ENCODE measurements at places on chromosomes 11 and 22.
A peak's percentile ranks its signal among the peaks of the same experiment; 100 is the strongest.

DNA sequence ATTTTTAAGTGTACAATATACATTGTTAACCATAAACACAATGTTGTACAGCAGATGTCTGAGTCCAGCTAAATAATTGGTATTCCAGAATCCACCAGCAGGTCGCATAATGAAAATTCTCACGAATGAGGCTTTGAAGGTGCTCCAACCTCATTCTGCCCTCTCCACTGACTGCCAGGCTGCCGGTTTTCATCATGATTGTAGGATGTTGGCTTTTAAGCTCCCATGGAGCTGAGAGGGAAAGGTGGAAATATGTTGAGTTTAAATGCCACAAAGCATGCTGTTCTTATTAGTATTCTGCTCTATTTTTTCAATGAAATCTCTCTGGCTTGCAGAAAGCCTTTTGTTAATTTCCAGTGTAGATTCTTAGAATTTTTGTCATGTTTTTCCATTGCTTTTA lies 337.2 kb upstream of the DDI1 start:
- DNase-seq: no peak

DNA sequence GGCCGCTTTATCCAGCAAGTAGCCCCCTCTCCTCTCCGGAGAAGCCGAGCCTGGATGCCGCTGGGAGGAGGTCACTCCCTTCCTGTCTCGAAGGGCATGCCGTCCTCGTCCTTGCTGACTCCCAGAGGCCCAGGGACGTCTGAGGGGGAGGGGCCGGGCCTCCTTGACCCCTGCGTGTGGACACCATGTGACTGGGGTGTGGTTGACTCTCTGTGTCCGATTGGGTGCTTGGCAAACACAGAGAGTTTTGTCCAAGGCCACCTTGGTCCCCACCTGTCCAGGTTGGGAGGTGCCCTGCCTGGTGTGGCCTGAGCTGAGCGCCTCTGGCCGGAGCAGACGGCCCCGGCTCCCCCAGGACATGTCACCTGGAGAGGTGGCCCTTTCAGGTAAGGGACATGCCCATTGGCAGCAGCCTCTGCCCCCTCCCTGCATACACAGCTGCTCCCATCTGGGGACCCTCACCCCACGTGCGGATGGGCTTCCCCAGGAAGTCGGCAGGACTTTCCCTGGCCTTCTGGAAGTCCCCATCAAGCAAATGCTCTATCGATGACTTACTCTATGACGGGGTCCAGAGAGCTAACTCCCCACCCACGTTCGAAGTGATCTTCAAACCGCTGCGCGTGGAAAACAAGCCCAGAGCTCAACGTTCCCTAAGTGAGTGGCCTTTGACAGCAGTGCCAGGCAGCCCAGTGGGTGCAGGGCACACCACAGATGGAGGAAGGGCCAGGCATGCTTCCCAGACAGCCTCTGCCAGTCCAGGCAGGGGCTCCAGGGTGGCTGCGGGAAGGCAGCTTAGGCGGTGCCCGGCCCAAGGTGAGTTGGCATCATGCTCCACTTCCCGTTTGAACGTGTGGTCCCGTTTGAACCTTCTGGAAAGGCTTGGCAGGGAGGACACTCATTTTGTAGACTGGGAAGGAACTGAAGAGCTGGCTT lies at the start of gene SMIM38:
Gene SMIM38 (plus strand): TSS at position 634 of the 933 bp plus-strand sequence. CDS start 1,912 bp downstream, outside the sequence.
- DNase-seq: no peak

GRCh38 chr11:96338910-96339705 lies 3.9 kb downstream of the MAML2 start:
- peak; percentile 48 for DNase-seq

- DNase-seq: no peak
Observed at GRCh38 chr11:69499918-69500284, 18.4 kb downstream of the LINC01488 start.

GRCh38 chr11:131595797-131596196 lies 225.4 kb downstream of the NTM start:
- DNase-seq: no peak

GRCh38 chr11:18056561-18057181 lies 10.6 kb upstream of the TPH1 start:
- no peak for DNase-seq

DNA sequence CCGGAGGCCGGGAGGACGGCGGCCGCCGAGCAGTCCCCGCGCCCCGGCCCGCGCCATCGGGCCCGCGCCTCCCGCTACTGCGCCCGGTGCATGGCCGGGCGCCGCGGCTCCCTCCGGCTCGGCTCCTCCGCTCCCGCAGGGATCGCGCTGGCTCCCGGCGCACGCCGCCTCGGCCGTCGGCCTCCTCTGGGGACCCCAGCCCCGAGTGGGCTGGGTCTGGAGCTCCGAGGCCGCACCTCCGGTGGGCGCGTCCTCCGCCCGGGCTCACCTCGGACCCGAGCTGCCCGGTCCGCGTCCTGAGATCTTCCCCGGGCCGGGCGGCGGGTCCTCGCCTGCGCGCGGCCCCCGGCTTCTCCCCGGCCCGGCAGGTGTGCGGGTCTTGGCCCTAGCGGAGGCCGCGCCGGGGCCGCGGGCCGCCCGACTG lies 251 bp downstream of the SHISA8 start:
- no peak for DNase-seq

- no peak for DNase-seq
Observed at GRCh38 chr11:109885006-109885405, 208.2 kb upstream of the ZC3H12C start.

GRCh38 chr11:12478743-12479142 lies 101.4 kb downstream of the PARVA start:
- DNase-seq: no peak

GRCh38 chr11:57459164-57460021 lies 935 bp upstream of the RTN4RL2 start:
- DNase-seq: peak; percentile 11

- DNase-seq: no peak
Observed at GRCh38 chr11:9039198-9039597, 35.4 kb upstream of the NRIP3 start.

- no peak for DNase-seq
Observed at GRCh38 chr11:124879493-124880289, 14.5 kb downstream of the ROBO3 start.

- no peak for DNase-seq
Observed at GRCh38 chr11:92251980-92252379, 27.4 kb downstream of the FAT3 start.

DNA sequence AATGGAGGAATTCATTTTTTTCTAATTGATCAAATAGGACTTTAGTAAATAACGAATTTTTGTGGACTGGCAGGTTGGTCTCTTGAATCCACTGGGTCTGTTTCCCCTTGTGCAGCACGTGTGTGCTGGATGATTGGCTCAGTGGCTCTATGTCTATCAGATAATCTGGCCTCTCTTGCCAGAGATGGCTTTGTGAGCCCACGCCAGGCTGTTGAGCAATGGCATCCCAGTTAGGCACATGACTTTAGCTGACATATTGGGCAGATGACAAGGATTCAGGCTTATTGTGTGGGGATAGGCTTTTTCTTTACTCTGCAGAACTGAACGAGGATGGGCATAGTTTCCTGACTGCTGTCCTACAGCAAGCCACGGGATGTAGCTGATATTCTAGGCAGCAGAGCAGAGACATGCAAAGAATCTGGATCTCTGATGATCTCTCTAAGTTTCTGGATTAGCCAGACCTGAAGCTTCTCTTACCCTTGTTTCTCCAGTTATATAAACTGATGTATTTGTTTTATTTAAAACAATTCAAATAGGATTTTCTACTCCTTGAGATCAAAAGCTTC lies 144.9 kb downstream of the ARHGAP42 start:
- no peak for DNase-seq

DNA sequence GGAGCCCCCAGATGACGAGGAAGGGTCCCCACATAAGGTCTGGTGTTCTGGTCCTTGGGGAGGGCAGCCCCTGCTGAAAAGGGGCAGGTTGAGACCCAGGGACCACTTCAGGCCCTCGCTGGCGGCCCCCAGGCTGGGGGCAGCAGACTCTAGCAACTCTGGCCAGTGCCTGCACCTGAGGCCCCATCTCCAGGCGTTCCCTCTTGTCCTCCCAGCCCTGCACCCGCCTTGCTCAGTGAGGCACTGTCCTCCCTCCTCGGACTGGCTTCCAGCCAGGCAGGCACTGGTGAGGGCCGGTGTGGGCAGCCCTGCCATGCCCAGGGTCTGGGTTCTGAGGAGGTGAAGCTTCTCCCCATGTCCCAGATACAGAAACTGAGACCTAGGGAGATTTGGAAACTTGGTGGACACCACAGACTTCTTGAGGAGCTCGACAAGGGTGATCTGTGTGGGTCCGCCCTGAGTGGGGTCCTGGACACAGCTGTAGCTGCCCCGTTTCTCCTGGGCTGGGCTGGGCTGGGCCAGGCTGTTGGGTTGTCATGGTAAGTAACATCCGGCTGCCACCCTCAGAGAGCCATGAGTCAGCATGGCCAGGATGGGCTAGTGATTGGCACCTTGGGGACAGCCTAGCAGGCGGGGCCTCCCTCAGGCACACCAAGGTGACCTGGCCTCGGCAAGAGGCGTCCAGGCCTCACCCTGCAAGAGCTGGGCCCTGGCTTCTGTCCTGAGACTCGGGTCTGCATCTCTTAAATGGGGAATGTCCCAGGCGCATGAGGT lies 11.1 kb upstream of the PHLDA2 start:
- peak; percentile 54 for DNase-seq

DNA sequence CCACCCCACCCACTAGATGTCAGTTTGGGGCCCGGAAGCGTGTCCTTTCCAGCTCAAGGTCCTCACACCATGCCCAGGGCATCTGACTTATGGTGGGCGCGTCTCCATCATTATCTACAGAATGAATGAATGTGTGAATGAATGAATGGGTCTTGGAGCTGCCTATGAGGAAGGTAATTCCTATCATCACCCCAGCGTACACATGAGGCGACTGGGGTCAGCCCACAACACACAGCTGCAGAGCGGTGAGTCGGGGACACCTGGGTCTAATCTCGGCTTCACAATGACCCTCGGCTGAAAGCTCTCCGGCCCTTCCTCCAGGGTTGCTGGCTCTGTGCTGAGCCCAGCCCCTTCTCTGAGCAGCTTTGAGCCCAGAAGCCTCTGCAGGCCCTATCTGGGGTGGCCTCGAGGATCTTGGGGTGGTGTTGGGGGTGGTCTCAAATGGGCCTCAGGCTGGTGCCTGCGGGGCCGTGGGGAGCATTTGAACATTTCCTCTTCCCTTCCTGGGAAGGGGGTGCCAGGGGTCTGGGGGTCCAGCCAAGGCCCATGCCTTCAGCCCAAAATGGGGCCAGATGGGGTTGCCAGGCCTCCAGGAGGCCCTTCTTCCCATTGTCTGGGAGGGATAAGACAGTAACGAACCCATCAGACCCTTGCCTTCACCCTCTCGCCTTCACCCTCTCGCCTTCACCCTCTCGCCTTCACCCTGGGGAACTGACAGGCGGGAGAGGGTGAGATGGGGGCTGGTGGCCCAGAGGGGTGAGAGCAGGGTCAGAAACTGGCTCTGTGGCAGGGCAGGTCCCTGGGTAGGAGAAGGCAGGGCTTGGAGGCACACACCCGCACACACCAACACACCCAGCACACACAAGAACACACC lies 82.4 kb downstream of the MYEOV start:
- DNase-seq: no peak

DNA sequence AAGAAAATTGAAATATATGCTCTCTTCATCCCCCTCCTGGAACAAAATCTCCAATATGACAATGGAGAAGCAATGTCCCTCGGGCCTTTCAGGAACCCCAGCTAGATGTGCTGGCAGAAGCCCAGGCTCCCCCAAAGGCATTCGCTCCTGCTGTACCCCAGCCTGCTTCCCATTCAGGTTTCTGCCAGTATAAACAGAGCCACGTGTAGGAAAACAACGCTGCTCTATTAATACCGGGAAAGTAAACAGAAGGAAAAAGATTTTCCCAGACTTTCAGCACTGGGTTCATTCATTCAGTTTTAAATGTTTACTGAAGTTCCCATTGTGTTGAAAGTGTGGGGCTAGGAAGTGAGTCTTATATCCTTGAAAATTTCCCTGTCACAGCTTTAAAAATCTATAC lies 147.1 kb downstream of the CADM1 start:
- no peak for DNase-seq

GRCh38 chr11:37605229-37605628 lies 1007.2 kb upstream of the RAG2 start:
- DNase-seq: no peak

DNA sequence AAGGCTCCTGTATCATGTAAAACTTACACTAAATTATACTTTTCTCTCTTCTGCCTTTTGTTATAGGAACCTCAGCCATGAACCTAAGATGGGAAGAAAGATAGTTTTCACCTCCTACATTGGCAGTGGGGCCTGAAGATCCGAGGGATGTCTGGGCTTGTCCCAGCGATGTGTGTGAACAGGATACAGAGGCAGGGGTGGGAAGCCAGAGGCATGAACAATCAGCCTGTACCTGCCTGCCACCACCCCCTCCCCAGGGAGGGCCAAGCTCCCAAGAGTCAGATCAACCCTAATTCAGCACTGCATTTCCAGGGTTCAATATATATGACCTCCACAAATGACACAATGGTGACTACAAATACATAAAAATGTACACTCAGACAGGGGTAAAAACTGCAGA lies 9.4 kb downstream of the KIAA0930 start:
- DNase-seq: no peak

DNA sequence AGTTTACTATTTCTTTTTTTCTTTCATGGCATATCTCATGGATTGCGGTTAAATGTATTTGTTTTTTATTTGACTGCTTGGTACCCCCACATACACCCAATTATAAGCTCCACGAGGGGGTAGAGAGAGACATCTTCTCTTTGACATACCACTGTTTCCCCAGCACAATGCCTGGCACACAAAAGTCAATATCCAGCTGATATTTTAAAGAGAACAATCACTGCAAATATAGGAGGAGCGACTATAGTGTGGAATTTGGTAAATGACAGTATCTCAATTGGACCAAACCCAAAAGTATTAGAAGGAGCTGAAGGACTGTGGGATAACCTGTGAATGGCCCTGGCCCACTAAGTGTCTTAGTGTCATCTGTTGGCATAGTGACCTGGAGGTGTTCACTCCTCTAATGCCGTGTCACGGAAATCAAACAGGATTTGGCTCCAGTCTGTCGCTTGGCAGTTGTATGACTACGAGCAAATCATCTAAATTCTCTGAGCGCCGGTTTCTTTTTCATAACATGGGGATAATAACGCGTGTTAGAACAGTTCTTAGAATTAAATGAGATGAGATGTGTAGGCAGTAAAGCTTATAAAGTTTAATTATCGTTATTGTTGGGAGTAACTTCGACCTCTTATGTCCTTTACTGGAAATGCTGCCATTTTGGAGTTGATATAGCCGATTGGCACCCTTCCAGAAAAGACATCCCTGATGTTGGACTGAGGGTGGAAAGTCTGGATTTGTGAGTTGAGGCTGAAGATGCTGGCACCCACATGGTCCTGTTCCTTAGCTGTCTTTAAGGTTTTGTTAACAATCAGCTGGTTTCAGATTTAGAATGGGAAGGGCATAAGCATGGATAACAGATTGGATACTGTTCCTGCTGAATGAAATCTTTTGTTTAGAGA lies 144.5 kb downstream of the DBX1 start:
- DNase-seq: no peak

DNA sequence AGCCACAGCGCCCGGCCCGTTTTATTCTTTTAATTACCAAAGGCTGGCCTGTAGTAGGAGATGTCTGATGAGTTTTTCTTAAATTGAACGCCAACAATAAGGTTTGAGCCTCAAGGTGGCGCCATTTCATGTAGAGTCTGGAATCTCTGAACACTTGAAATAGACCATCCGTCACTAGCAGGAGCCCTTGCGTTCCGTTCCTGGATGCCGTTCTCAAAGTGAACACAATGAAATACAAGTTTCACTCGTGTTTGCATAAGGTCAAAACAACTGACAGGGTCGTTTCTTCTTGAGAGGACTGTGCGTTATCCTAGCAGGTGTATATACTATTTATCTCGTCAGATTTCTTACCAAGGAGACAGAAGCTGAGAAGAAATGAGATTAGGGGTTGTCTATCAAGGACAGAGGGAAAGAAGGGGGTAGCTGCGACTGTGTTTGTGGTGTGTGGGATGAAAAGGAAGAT lies 18.7 kb upstream of the SCGB1D1 start:
- DNase-seq: peak; percentile 69

GRCh38 chr22:40764763-40765441 lies 54.2 kb downstream of the SLC25A17 start:
- DNase-seq: peak; percentile 11

Data from CD4-positive, alpha-beta T cell treated with Interleukin-12 subunit alpha and Interleukin-12 subunit beta, for 1 hour (primary cell).